ENCODE measurements at places on chromosomes 7 and 10.

DNA sequence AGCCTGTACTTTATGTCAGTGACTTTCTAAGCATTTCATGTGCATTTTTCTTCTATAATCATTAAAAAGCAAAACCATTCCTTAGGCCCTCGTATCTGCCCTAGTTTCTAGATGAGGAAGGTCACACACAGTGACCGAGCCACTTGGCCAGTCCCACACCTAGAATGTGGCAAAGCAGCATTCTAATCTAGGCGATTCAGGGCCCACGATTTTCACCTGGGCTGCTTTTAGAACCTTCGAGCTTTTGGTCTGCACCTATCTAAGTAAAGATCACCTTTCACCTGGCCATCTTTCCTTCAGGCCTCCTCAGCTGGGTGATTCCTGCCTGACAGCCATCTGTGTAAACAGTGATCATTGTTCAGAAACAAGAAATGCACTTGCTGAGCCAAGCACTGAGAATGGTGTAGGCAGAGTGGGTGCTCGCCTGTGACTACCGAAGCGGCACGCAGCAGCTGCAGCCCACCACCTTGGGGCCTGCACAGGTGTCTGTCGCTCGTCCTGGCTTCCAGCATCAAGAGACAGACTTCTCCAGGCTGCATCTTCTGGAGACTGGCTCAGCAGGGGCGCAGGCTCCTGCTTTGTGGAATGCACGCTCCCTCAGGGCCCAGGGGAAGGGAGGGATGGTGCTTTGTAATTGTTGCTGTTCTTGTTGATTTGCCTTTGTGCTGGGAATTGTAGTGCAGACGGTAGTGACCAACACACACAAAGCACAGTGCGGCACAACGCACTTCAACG is 149.0 kb upstream of the INSYN2A start:
- no peaks in the 10 kb centered on the region for H3K27me3 ChIP-seq
- H3K4me3 ChIP-seq = no peak overlapping the region
- no peaks in the 10 kb centered on the region for H3K36me3 ChIP-seq
- H3K4me1 ChIP-seq = no peaks in the 10 kb centered on the region

- H3K27ac ChIP-seq = no peak overlapping the region
- no peaks in the 10 kb centered on the region for H3K36me3 ChIP-seq
- no peaks in the 10 kb centered on the region for H3K27me3 ChIP-seq
- peaks cover 31% of the 10 kb centered on the region for H3K4me1 ChIP-seq
Measured at GRCh38 chr7:2108071-2108455, 124.7 kb downstream of the MAD1L1 start.

DNA sequence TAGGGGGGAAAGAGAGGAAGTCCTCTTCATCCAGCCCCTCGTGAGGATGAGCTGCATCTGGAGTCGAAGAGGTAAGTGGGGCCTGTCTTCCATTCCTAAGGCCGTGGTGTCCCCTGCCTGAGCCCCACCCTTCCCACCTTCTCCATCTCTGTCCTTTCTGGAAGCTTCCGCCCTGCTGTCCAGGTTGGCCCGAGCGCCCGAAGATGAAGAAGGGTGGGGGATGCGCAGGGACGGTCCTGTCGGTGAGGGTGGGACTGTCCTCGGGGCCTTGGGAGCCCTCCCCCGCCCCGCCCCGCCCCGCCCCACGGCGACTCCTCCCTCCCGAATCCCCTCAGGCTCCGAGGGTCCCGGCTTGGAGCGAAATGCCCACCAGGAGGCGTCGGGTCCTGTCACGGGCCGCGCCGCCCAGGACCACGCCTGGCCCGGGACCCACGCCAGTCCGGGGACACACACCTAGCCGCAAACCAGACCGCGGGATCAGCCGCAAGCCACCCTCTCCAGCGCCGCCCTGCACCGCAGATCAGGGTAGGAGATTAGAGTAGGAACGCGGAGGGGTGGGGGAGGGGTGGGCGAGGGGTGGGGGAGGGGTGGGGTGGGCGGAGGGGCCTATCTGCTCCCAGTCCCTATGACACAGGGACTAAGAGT is 15.3 kb downstream of the GPRIN2 start:
- no peaks in the 10 kb centered on the region for H3K36me3 ChIP-seq
- no peak overlapping the region for H3K27ac ChIP-seq
- DNase-seq = no peak
- no peak overlapping the region for H3K4me3 ChIP-seq
- H3K27me3 ChIP-seq = peaks cover 48% of the 10 kb centered on the region

DNA sequence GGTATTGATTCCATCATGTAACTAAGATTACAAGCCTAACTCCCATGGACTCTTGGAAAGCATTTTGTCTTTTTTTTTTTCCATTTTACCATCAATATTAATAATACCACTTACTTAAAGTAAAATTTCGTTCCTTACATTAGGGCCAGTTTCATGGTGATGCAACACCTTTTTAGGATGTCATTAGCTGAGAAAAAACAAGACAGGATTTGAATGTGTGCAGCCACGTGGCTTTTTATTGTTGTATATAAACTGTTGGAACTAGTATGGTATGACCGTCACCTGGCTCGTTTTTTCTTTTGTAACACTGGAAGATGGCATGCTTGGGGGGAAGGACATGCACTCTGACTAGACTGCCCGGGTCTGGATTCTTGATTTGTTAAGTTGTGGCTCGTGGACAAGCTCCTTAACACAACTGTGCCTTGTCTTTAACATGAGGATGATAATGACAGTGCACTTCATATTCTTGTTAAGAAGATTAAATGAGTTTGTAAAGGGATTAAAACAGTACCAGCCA is 42.1 kb downstream of the ARHGAP21 start:
- no peak overlapping the region for H3K4me3 ChIP-seq
- no peaks in the 10 kb centered on the region for H3K4me1 ChIP-seq

DNA sequence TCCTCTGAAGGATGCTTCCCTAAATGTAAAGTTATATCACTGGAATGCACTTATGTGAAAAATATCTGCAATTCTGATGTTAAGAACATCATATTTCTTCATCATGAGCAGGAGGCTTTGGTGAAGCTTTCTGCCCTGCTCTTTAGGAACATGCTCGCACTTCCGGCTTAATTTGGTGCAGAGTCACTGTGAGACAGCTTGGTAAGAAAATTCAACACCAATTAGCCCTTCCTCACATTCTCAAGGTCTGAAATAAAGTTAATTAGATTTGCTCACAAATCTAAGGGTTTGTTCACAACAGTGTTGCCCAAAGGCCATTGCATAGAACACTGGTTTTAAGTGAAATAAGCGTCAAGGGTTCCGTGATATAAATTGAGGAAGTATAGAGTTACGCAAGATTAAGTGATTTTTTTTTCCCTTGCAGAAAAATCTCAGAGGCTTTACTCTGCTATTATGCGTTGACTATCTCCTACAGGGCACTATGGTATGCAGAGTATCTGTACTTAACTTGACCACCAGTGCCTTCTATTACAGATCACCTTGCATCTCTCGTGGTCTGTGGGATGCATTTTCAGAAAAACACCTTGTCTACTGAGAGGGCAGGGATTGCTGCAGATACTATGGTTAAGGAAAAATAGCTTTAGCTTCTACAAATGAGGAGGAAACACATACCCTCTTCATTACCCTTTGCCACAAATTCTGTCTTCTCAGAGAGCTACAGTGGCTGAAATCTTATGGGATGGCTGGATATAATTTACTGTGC is 953.9 kb downstream of the TYW1 start:
- no peak overlapping the region for H3K4me3 ChIP-seq
- no peaks in the 10 kb centered on the region for H3K36me3 ChIP-seq
- H3K27ac ChIP-seq = no peak overlapping the region
- no peak for DNase-seq
- H3K4me1 ChIP-seq = no peaks in the 10 kb centered on the region
